Brain (organoid and tissue), 16 donors: ENCODE measurements at places on chromosomes 7 and 10.

- peak; percentile 91 for DNase-seq
These were observed 670 bp downstream of the TPK1 start for GRCh38 chr7:144835155-144835611.

DNA sequence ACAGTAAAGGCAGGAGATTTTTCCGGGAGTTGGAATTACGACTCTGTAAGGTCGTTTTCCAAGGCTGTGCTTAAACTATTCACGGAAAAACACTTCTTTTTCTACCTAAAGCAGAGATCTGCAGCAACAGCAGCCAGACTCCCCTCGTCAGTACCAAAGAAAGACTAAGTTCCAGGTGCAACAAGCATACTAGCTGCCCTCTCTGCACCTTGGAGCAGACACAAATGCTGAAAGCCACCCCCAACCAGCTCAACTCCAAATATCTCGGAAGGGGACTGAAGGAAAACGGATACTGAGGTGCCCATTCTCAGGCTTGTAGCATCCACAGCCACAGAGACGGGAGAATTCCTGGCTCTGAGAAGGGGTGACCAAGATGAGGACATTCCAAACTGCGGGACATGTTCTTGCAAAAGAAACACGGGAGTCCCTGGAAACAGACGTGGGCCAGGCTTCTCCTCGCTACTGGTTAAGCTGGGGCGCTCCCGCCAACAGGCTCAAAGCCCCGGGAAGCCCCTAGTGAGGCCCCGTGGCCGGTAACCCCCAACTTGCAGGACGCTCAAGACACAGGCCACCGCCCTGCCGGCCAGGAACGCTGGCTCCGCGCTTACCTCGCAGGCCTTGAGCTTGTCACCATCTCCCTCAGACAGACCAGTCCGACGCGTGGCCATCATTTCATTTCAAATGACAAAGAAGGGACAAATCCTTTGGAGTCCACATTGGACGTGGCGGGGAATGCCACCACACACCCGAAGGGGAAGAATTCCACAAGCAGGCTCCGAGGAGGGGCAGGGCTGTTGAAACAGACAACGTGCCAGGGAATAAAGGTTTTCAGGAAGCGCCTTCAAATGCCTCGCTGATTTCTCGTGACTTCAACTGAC lies 2.2 kb downstream of the ARHGAP21 start:
- DNase-seq, result no peak

DNA sequence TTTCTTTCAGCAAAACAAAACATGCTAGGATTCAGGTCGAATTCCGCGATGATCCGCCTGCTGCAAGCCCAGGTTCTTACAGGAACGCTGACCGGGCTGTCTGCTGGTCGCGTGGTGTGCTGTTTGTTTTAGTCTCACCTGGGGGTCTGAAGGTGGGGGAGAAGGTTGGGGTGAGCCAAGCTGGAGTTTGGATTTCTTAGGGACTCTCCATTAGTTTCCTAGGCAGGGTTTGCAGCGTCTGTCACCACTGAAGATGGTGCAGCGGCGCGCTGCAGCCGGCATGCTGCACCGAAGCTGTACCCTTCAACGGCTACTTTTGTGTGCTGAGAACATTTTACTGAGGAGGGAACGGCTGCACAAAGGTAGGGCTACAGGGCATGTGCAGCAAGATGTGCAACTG lies 48.7 kb downstream of the GCC1 start:
- DNase-seq, result peak; percentile 63

GRCh38 chr10:121216721-121217181 lies 365.6 kb downstream of the WDR11 start:
- peak; percentile 30 for DNase-seq

DNA sequence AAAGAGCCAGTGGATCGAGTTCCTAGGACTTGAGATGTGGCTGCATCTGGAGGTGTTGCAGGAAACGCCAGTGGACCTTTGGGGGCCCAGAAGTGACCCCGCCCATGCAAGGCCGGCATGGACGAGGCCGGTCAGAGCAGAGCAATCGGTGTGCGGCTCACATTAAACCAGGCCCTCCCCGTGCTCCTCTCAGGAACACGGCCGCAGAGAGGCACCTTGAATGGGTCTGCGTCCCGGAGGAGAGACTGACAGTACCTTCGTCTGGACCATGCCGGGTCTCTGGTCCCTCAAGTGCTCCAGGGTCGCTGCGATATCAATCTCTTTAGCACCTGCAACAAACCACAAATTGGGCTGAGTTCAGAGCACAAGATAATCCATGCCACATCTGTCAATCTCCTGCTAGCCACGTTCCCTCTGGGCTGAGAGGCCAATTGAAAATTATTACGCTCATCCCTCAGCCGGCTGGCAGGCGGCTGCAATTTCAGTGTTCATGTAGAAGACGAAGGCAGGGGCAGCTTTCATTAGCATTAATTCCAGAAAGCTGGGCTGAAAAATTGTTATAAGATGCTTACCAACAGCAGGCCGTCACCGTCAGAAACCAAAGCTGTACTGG lies 212.0 kb downstream of the DNAJB6 start:
- peak; percentile 81 for DNase-seq

DNA sequence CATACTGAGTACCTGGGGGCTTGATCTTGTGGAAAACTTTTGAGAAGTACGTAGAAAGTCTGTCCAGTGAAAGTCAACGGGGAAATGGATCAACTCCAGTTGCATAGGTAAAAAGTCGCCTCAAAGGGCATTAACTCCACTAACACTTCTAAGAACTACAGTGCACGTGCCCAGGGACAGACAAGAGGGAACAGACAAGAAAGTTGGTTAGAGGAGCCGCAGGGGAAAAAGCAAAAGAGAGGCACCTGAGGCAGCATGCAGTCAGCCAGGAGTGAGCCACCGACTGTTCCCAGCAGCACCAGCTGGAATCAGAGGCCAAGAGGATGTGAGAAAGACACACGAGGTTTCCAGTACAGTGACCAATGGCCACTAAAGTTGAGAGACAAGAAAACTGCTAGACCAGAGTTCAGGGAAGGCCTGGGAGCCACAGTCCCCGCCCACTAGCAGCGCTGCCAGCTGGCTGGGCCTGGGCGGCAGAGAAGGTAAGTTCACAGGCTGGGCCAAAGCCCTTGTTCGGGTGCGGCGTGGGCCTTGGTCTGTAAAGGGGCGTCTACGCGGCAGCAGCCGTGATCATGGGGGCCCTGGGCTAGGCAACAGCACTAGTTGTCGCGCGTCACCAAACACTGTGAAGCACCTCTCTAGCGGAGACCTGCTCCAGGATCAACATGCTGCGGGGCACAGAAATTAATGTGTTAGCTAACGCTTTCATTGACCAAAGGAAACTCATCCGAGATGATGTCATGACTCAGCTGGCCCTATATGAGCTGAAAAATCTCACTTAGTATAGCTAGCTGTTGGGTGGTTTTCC lies 14.0 kb downstream of the ITGB1 start:
- DNase-seq, result no peak

GRCh38 chr7:2200584-2200980 lies 32.2 kb downstream of the MAD1L1 start:
- no peak for DNase-seq

- no peak for DNase-seq
These were observed 133.5 kb downstream of the BUB3 start for GRCh38 chr10:123287594-123288247.

DNA sequence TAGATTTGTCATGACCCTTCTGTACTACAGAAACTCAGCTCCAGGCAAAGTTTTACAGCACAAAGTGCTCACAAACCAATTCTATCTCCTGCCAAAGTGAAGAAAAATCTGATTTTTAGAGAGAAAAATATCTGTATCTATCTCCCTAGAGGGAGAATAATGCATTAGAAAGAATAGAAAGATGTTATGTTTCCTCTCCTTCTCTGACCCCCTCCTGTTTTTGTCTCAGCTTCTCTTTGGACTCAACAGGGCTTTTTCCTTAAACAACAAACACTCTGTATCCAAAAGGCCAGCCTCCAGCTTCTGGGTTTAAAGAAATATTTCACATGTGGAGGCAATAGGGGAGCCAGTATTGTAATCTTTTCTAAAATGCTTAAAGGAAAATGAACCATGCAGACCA lies 627.4 kb downstream of the REEP3 start:
- no peak for DNase-seq

- no peak for DNase-seq
These were observed 158.7 kb downstream of the LRMDA start for GRCh38 chr10:75589895-75590654.

- no peak for DNase-seq
These were observed 551 bp downstream of the IFIT1 start for GRCh38 chr10:89392974-89393373.

GRCh38 chr10:110399106-110399964 lies 94.6 kb upstream of the SMNDC1 start:
- no peak for DNase-seq

DNA sequence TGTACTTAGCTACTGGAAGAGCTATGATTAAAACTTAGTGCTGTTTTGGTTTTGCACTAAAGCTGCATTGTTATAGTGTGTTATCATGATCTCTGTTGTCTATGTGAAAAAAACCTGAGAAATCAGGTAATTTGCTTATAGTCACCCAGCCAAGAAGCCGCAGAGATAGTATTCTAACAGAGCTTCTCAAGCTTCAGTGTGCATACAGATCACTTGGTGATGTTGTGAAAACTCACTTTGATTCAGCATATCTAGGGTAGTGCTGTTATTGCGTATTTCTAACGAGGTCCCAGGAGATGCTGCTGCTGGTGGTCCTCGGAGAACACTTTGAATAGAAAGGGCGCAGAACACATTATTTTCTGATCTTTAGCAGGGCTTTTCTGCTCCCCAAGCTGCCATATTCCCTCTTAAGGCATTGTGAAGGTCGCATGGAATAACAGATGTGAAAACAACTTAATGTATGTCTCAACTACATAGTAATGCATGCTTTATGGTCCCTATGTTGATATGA lies 68.4 kb upstream of the PDCD4 start:
- no peak for DNase-seq

DNA sequence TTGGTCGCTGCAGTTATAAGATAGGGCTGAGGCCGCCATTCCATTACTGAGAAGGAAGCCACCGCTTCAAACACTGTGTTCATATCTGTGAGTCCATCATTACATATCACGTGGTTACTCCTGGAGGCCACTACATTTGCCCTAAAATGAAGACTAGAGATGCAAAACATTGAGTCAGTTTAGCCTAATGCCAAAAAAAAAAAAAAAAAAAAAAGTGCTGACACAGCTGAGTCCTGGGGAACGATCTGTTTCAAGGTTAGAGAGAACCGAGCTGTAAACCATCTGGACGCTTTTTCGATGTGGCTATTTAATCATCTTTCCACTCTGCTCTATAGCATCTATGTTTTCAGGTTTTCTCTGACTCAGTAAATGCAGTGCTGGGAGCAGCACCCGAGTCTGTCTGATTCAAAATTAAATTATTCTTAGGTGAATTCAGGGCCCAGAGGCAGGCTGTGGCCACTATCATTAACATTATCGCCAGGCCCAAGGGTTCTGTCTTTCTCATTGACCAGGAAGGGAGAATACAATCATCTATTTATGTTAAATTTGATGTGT lies 449.1 kb downstream of the PAXIP1 start:
- no peak for DNase-seq

- DNase-seq, result peak; percentile 75
These were observed 24.1 kb upstream of the FFAR4 start for GRCh38 chr10:93542358-93542791.

DNA sequence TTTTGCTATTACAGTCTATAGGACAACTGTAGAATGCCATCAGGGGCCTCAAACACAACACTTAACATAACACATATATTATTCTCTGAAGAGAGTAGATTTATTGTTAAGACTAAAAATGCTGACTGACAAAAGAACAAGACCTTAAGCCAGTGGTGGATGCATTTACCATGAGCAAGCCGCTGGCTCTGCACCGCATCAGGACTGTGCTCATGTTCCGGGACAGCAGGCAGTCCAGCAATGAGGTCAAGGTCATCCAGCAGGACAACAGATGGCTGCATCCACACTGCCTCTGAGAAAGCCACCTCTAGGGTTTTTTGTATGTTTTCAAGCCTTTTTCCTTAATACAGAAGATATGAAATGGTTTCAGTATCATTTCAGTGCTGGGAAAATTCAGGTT lies 23.8 kb downstream of the PEX1 start:
- peak; percentile 5 for DNase-seq
